ENCODE measurements at places on chromosomes 3 and 15. TPM values are rescaled to one million over a fixed set of nuclear protein-coding genes. Genes with fewer than 3 reads are reported as not detected.

GRCh38 chr15:101455291-101456025, 34.0 kb downstream of the PCSK6 start:
- H3K27ac ChIP-seq, result peak overlapping the region; percentile 43
- H3K4me1 ChIP-seq, result peaks cover 51% of the 10 kb centered on the region
- H3K27me3 ChIP-seq, result peaks cover 10% of the 10 kb centered on the region
- DNase-seq, result no peak

- H3K27ac ChIP-seq, result peak within 1 kb of the TSS; percentile 93
- peaks cover 13% of the 10 kb centered on the region for H3K4me1 ChIP-seq
- H3K4me3 ChIP-seq, result peak within 1 kb of the TSS; percentile 97
Measured at GRCh38 chr15:42207674-42208579, at the start of gene VPS39. Gene VPS39 (minus strand): TSS chr15:42208304. CDS start chr15:42208153, 151 bp downstream.

DNA sequence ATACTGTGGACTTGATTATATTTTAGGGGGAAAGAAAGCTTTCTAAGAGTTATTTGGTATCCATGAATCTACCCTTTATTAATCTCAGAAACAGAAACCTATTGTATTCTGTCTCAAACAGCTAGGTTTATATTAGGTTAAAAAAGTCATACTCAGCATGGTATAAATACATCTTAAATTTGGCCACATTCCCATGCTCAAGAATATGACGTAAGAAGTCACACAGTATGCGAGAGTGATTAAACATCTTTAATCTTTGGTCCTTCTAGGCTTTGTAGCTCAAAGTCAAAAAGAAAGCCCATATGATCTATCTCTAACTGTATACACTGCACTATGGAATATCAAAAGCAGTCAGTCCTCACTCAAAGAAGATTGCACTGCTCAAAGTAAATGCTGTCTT, 131.4 kb downstream of the EPHA3 start:
- no peaks in the 10 kb centered on the region for H3K36me3 ChIP-seq
- peaks cover 13% of the 10 kb centered on the region for H3K4me1 ChIP-seq
- no peak for DNase-seq
- H3K27ac ChIP-seq, result peak overlapping the region; percentile 49
- H3K27me3 ChIP-seq, result no peaks in the 10 kb centered on the region
- no peak overlapping the region for H3K4me3 ChIP-seq

DNA sequence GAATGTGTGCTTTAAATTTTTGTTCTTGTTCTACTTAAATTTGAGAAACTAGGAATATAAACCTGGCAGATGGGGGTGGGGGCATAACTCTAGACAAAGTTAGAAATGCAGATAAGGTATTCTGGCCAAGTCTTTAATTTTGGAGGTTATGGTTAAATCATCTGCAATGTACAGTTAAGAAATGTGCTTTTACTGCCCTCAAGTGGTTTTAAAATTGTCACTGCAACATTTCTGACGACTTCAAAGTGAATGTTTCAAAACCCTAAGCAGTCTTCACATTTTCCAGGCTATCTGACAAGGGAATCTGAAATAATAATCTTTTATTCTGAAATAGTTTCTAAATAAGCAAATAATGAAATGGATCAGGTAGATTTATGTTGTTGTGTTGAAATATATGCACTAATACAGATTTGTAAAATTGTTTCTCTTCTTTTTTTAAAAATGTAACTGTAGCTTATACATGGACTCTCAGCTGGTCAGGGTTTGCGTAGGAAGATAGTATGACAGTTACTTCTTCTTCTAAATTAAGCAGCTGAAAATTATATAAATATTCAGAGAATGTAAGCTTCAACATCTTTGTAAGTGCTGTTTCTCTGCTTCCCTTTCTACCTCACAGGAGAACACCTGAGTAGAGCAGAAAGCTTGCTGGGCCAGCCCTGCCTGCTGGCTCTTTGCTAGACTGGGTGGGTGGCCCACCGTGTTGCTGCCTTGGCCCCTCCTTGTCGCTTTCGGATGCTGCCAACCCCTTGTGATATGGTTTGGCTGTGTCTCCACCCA, 45.0 kb downstream of the SUCNR1 start:
- no peak for DNase-seq
- H3K36me3 ChIP-seq, result no peaks in the 10 kb centered on the region
- H3K4me3 ChIP-seq, result no peak overlapping the region
- no peak overlapping the region for H3K27ac ChIP-seq
- H3K4me1 ChIP-seq, result no peaks in the 10 kb centered on the region

GRCh38 chr3:113468539-113468938, 27.2 kb upstream of the CFAP44 start:
- no peaks in the 10 kb centered on the region for H3K4me1 ChIP-seq

GRCh38 chr3:131540143-131540542, 37.4 kb upstream of the MRPL3 start:
- H3K27ac ChIP-seq, result no peak overlapping the region
- H3K4me1 ChIP-seq, result peaks cover 5% of the 10 kb centered on the region
- H3K27me3 ChIP-seq, result peaks cover 3% of the 10 kb centered on the region
- peaks cover 5% of the 10 kb centered on the region for H3K36me3 ChIP-seq

Gene EFCAB12
- total RNA-seq, result 0.61 TPM

Gene SH3BP5
- 25.3 TPM for total RNA-seq

Gene GOLGA6C
- total RNA-seq, result not detected

All from glutamatergic neuron (in vitro differentiated cells).